IPS-NIHi11 (cell line): ENCODE measurements at places on chromosomes 2 and 18.

DNA sequence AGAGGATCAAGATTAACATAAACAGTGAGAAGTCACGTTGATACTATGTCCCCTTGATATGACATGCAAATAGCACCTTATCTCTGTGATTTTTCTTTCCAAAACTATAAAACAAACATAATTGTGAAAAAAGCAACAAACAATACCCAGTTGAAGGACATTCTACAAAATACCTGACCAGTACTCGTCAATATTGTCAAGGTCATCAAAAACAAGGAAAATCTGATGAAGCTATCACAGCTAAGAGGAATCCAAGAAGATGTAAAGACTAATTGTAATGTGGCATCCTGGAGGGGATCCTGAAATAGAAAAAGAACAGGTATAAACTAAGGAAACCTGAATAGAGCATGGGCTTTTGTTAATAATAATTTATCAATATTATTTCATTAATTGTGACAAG, 321.5 kb upstream of the MAP2 start:
- DNase-seq = no peak

DNA sequence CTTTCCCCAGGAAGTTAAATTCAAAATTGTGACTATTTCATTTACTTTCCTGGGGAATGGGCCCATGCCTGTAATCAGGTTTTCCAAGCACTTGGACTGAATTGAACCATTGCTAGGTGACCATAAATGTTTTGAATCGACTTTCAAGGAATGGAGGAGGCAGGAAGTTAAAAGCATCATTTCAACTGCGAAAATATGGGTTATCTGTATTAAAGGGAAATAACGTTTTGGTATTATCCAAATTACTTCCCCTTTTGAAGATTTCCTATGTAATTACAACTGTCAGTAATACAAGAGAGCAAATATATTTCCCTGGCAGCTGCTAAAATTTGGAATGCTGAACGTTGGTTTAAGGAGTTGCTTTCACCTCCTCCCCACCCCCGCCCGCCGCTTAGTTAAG, 19.0 kb downstream of the PNO1 start:
- no peak for DNase-seq

GRCh38 chr18:76960528-76961035, 138.2 kb downstream of the ZNF236 start:
- no peak for DNase-seq

DNA sequence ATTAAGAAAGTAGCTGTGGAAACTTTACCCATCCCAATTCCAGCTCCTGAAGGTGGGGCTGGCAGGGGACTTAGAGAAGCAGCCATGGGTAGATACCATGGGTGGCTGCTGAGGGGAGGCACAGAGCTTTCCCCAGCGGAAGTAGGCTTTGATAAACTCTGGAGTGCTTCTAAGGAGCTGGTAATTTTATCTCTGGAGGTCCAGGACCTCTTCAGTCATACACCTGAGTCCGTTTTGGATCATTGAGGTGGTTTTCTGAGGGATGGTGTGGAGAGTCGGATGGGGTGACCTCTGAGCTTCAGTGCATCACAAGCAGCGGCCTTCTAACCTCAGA, 36.7 kb upstream of the BMP10 start:
- no peak for DNase-seq

- DNase-seq = no peak
Measured at GRCh38 chr2:171317492-171318125, 116.2 kb downstream of the METTL8 start.

GRCh38 chr2:98299211-98299905, 46.9 kb upstream of the CNGA3 start:
- no peak for DNase-seq

GRCh38 chr2:173972165-173972564, 7.0 kb upstream of the SP3 start:
- DNase-seq = no peak

GRCh38 chr2:40202798-40203400, 249.0 kb downstream of the SLC8A1 start:
- no peak for DNase-seq

DNA sequence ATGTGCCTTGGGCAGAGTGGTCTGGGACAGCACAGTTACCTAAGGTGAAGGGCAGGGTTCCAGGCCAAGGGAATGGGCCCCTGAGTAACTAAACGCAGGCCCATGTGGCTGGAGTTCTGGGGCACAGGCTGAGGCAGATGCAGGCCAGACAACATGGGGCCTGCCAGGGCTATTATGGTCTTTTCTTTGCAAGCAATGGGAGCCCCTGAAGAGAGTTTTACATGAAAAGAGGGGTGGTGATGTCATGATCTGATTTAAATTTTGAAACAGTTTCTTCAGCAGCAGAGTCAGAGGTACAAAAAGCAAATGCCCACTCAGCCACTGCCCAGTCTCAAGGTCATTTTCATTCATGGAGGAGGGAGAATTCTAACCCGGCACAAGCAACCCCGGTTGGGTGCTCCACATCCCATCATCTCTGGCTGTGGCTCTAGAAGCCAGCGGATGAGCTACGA, 5.6 kb downstream of the CHST10 start:
- DNase-seq = peak; percentile 45

DNA sequence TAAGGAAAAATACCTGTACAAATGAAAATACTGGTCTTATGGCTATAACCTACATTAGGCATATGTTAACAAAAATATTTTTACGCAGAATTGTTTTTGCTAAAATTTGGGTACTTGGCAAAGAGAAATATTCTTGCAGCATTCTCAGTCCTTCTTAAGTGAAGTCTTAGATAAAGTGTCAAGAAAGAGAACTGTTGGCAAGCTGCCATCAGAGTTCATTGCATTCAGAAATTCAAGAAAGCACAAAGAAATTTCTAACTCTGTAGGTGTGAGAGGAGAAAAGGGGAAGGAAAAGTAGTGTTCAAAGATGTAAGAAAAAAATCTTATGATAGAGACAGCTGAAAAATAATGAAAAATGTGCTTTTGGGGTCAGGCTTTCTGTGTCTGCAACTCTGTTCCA, 86.7 kb downstream of the IRS1 start:
- DNase-seq = no peak

- DNase-seq = peak; percentile 11
Measured at GRCh38 chr2:75241696-75242095, 42.4 kb upstream of the TACR1 start.

GRCh38 chr2:62205554-62205953, 9.6 kb downstream of the B3GNT2 start:
- DNase-seq = peak; percentile 40

- no peak for DNase-seq
Measured at GRCh38 chr2:109402180-109402579, 211.6 kb downstream of the SEPTIN10 start.

DNA sequence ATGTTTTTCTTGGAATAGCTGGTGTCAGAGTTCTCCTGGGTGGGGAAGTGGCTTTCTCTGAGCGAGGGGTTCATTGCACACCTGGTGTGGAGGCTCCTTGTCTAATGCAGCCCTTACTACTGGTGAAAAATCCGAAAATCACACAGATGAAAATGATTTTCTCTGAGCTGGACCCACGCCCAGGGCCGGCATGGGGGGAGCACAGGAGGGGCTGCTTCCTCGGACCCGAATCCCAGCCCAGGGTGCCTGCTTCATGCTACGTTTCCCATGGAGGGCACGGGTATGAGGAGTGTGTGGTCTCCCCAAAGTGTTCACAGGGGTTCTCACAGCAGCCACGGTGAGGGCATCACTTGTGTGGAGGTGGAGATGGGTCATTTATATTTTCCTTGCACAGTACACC, 288.0 kb upstream of the HDAC4 start:
- DNase-seq = no peak

- no peak for DNase-seq
Measured at GRCh38 chr2:37809931-37810570, 115.0 kb upstream of the RMDN2 start.

DNA sequence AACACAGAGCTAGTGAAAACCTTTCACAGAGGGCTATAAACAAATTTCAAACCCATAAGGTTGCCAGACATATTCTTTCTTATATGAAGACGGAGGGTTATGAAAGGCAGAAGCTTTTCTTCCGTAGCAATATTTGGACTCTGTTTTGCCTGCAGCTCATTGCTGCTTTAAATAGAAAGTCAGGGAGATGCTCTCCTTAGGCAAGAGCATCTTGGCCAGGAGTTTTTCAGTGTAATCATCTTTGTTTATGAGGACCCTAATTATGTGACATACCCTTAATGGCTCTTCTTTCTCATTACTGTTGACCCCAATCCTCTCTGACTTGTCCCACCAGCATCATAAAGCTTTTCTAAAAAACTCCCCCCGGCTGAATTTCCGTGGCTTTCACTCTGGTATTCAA, 433.4 kb upstream of the NRXN1 start:
- DNase-seq = no peak
